NCI-H69 (cell line): ENCODE measurements at places on chromosomes 2 and 18.
A peak's percentile ranks its signal among the peaks of the same experiment; 100 is the strongest.

DNA sequence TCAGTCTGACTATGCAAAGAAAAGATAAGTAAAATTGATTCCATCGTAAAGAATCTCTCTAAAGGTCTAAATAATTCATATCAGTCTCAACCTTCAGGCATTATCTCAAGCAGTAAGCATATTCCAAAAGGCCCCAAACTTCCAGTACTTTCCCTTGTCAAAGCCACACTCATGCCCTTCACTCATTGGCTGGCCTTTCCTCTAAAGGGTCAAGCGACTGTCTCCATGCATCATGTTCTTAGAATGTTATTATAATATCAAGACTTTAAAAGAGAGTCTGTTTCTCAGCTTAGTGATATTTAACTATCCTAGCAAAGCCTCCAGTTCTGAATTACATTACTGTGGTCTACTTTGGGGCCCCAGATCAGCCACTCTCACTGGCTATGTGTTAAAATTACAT, 271.3 kb downstream of the MREG start:
- DNase-seq = no peak

DNA sequence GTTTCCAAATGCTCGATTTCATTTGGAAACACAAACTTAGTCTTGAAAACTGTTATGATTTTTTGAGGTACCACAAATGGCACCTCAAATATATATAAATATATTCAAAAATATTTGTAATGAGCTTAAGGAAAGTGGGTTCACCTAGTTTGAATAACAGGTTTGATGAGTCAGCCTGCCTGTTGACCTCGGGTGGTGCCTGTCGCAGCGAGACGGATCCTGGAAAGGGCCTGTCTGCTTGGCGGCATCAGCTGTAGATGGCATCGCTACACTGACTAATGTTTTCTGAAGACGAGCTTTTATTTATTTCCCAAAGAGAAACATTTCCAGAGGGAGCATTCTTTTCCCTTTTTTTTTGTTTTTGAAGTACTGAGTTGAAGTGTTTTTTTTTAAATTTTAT, 6.9 kb downstream of the ALLC start:
- no peak for DNase-seq

DNA sequence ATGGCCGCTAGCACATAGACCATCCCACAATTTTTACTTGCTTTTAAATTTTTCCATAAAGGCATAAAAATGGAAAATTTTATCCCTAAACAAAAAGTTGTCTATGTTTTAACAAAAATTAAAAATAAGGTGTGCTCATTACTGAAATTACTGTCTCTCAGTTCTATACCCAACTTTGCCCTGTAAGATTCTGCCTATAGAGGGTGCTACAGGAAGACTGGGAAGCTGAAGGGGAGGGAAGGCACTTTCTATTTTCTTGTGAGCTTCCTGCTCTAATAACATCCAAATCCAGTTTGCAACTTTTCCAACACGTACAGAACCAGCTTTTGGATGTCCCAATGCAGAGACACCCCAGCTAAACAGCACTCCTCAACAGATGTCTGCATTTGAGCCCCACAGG, 666.9 kb downstream of the PLCL1 start:
- peak; percentile 36 for DNase-seq

DNA sequence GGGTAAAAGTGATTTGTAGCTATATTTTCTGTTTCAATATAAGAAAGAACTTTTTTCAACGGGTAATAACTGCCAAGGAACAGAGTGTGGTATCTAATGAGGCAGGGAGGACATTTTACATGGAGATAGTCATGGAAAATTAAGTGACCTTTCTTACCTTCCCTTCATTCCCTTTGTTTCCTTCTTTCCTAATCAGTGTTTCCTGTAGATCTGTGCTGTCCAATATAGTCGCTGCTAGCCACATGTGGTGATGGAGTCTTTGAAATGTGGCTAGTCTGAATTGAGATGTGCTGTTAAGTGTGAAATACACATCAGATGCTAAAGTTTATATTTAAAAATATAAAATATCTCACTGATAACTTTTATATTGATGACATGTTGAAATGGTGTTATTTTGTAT, 81.8 kb downstream of the BABAM2 start:
- no peak for DNase-seq

DNA sequence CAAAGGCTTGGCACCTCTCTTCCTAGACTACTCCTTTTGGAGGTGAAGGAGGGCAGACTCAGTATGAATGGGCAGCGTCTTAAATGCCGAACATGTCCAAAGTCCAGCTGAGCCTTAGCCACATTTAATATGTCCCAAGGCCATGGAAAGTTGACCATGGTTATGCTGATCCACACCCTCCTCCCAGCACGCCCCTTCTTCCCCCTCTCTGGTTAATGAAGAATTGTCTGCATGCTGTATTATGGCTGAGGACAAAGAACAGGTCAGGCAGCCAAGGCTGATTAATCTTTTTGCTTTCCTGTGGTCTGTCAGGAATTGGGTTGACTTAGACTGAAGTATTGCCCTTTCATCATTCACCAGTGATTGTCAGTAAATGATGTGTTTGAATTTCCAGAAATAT, 5.8 kb upstream of the MYOM1 start:
- DNase-seq = no peak

DNA sequence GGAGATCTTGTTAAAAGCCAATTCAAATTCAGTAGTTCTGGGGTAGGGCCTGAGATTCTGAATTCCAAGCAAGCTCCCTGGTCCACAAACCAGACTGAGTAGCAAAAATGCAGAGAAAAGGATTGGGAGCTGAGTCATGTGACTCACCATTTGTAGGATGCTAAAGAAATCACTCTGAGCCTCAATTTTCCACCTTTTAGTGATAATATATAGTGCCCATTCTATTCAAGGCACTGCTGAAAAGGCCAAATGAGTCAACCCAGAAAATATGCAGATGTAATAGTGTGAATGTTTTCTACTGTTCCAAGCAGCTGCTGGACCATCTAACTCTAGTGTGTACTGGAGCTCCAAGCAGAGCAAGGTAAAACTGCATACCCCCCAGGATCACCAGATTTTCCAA, 47.2 kb downstream of the SLC14A2 start:
- DNase-seq = no peak

- no peak for DNase-seq
Measured at GRCh38 chr2:151358166-151358970, 976 bp downstream of the TNFAIP6 start.

GRCh38 chr2:38978296-38978903, 88.7 kb downstream of the ARHGEF33 start:
- DNase-seq = no peak

- peak; percentile 38 for DNase-seq
Measured at GRCh38 chr18:2451556-2451955, 119.7 kb downstream of the METTL4 start.

DNA sequence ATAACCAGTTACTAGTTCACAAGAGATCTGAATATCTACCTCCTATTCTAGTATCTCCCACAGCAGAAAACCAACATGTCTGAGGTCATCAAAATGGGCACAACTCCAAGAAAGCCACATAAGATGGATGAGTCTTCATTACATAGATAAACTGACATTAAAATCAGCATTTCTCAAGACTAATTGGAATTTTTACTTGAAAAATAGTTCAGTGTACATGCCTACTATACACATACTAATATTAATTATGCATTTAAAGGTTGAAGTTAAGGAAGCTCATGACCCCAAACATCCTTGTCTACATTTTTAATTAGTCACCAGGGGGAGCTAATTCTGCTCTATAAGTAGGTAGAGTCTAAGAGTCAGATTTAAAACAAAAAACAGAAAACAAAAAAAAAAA, 41.9 kb downstream of the ZNF521 start:
- DNase-seq = peak; percentile 69

GRCh38 chr2:1509271-1510065, 96.2 kb downstream of the TPO start:
- DNase-seq = no peak

DNA sequence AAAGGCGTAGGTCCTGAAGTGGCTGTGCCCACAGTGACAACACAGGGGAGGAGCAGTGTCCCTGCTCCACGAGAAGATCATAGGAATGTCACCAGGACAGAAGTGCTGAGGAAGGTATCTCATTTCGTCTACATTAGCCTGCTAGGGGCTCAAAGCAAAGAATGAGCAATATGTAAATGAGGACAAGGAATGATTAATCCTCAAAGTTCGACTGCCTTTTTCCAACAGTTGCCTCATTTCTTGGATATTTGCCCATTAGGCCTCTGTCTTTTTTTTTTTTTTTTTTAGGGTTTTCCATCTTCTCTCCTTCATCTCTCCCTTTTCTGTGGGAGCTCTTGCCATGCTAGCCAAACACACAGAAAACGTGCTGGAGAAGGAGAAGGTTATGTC, 105.2 kb upstream of the ARHGAP28 start:
- no peak for DNase-seq

GRCh38 chr2:107810734-107811133, 16.0 kb upstream of the RGPD4 start:
- DNase-seq = peak; percentile 57

GRCh38 chr2:43082111-43082894, 144.1 kb downstream of the ZFP36L2 start:
- no peak for DNase-seq

DNA sequence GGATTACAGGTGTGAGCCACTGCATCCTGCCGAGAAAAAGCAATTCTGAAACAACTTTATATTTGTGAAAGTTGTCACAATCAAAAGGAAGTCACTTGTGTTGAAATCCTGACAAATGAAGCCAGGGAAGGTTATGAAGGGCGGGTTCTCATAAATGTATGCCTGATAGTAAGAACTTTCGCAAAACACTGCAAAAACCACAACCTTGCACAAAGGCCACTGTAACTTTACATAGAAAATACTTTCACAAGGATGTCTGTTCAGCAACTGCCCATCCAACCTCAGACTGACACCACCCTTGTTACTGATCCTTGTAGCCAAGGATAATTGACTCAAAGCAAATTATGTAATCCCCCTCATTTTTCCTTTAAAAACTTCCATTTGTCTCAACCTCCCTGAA, 90.6 kb downstream of the SLC4A3 start:
- DNase-seq = no peak

GRCh38 chr2:75464348-75464946, 96.3 kb downstream of the EVA1A start:
- DNase-seq = peak; percentile 40

DNA sequence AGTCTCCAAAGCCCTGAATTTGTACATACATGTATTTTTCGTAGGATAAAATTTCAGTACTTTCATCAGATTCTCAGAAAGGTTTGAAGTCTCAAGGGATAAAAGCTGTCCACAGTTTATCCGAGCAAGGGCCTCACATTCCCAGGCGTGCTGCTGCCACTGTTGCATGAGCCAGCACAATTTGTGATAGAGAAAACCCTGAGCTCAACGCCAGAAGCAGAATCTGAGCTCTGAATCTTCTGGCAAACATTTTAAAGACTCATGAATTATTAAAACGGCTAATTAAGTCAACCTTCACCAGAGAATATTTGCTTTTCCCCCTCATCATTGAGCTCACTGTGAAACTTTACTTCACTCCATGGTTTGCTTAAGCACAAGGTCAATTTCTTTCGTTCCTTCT, 38.5 kb upstream of the STPG4 start:
- DNase-seq = peak; percentile 37

- DNase-seq = no peak
Measured at GRCh38 chr18:32126538-32126937, 34.9 kb downstream of the RNF138 start.

GRCh38 chr2:68925295-68925896, 27.3 kb downstream of the GKN2 start:
- peak; percentile 46 for DNase-seq

DNA sequence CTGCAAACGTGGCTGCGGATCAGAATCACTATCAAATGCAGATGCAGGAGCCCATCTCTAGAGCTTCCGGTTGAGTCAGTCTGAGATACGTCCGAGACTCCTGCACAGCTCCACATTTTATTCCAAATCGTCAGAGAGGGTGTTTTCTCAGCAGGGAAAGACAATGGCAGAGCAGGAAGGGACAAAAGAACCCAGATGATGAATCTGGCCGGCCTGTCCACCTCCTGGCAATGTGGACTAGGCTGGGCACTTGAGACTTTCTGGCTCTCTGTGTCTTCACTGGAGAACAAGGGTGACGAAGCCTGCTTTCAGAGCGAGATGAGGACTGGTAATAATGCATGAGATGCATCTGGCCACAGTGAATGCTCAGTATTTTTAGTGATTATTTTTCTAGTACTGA, 255.9 kb upstream of the MYT1L start:
- DNase-seq = no peak

GRCh38 chr2:113119111-113119510, 8.3 kb upstream of the IL1RN start:
- no peak for DNase-seq

DNA sequence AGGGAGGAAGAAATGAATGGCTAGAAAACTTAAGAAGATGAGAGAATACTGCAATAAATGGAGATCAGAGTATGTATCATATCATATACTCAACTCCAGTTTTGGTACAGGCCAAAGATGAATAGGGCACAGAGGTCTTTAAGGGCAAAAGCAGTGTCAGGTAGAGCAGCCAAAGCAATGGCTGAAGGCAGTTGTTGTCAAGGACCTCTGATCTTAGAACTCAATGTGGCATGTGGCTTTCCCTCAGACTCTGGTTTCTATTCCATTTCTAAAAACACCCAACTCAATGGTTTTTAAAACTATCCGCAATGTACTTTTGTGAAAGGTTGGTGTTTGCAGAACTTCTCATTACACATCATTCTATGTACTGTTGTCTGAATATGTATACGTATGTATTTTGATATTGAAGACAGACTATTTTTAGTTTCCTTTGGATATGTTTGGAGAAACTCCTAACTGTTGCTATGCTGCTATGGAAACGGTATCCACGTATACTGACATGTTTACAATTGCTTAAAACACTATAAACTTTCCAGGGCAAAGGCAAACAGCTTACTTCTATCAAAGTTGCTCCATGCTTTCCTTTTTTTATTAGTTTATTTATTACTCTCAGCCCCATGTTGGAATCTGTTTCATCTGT, 58.1 kb upstream of the PELI1 start:
- no peak for DNase-seq

GRCh38 chr2:9108210-9108967, 98.2 kb upstream of the ASAP2 start:
- peak; percentile 94 for DNase-seq

DNA sequence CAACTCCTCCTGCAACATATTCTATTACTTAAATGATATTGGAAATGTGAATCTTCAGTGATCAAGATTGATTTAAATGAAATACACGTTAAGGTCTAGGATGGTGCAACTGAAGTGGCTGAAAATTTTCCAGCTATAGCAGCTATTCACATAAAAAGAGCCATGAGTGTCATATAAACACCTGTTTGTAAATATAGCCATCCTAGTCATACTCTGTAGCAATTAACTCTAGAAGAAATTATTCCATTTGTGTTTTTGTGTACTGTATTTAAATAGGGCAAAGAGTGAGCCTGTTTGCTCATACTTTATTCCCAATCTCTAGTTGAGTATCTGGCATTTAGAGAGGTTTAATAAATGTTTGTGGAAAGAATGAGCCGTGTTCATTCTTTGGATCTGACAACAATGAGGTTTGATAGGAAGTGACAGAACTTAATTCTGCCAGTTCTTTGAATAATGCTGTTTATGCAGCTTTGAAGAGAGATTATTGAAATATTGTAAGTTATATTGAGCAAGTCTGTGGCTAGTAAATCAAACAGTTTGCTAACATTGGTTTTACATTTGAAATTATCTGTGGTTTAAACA, 49.7 kb downstream of the BABAM2 start:
- DNase-seq = no peak

GRCh38 chr2:229375251-229375650, 104.2 kb upstream of the PID1 start:
- DNase-seq = no peak

- no peak for DNase-seq
Measured at GRCh38 chr18:75185460-75185859, 23.5 kb downstream of the PTGR3 start.
